ENCODE measurements at places on chromosomes 1 and 21.

GRCh38 chr1:163538667-163539066 is 216.9 kb downstream of the NUF2 start:
- no peak for DNase-seq

DNA sequence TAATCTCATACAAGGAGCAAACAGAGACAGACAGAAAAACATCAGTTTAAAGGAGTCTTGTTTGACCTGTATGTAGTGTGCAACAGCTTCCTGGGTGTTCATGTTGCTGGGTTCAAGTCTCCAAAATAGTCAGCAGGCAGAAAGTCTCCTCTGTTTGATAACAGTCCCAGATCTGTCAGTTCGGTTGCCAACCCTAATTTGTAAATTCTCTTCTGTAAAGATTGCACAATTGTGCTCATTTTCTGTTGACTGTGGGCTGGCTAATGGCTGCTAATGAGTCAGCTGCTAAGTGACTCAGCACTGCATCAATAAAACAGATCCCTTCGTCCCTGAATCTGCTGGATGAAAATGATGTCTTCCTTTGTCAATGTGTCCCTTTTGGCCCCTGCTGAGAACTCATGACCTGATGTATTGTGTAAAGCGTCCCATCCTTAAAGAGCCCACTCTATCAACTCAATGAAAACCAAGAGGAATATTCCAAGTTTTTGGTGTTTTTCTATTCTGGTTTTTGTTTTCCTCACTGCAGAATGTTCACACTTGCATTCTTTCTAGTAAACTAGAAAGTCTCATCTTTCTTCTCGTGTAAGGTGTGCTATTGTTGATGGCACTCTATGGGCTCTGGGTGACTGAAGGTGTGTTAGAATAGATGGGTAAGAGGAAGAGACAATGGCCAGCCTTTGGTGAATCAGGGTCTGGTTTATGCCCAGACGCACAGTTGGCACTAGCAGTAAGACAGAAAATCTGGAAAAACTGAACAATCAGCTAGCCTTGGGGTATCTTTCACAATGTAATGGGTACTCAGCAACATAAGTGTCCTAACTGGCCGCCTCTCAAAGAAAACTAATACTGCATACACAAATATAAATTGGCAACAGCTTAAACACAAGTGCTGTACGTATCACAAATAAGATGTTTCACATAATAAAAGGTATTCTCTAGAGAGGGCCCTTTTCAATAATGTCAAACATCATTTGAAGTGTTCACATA is 75.1 kb upstream of the SIPA1L2 start:
- peak; percentile 84 for DNase-seq

DNA sequence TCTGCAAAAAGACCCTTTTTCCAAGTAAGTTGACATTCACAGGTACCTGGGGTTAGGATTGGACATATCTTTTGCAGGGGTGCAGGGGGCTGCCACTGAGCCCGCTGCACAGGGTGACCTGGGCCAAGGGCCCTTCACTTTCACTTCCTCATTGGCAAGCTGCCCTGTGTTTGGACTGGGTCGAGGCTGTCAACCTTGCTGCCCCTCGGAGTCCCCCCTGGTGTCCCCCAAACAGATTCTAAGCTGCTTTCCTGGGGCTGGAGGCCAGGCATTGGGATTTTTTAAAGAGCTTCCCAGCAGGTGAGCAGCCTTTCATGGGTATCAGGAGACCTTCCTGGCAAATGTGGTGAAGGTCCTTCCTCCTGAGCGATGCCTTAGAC is 7.9 kb upstream of the UMODL1 start:
- DNase-seq: peak; percentile 93

DNA sequence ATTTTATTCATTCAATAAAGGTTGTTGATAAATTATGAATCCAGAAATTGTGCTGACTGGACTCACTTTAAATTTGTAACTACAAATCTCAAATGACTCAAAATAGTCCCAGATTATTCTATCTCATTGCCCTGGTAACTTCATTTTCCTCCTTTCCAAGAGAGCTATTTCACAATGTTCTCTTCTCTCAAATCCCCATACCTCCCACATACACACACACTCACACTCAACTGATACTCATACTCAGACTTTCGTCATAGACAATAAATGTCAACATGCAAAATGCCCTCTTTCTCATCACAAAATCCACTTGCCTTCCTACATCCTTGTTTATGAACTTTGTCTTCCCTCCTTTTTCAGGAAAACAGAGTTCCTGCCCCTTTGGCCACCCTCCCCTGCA is 33.3 kb downstream of the EXTL2 start:
- no peak for DNase-seq

DNA sequence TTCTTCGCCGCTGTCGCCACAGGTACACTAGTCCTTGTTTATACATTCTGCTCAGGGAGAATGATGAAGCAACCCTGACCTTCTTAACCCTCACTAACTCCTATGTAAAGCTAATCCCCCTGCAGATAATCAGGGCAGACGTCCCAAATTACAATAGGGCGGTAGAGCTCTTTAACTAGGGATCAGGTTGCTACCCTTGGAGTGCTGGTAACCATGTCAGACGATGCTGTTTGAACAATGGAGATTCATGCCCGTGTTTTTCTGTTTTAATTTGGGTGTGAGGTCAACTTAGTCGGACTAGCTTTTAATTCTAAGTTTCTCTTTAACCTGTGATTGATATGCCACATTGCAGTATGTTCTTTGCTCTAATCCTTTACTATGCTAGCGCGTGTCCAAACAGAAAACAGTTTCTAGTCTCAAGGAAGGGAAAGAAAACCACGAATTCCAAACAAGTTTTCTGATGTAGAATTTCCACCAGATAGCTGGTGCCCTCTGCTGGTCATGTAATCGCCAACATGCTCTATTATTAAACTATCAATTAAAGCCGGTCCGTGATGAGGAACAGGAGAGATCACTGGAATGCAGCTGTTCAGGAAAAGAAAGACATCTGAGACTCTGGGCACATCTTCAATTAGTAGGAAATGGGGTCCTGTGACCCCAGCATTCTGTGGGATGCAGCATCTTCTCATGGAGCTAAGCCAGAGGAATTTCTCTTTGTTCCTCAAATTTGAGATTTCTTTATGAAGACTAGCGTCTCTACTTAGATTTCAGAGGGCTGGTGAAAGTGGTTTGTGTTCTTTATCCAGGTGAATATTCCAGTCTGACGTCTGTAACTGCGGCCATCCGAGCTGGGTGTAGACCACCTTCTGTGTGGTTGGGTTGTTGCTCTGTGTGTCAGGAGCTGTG is 18.3 kb upstream of the VAMP3 start:
- peak; percentile 50 for DNase-seq

- no peak for DNase-seq
Measured at GRCh38 chr1:202568826-202569225, 141.4 kb downstream of the SYT2 start.

- DNase-seq: no peak
Measured at GRCh38 chr1:177786176-177786745, 183.6 kb downstream of the SEC16B start.
